ENCODE measurements at places on chromosomes 1 and 21. TPM values are rescaled to one million over a fixed set of nuclear protein-coding genes. Genes with fewer than 3 reads are reported as not detected.

DNA sequence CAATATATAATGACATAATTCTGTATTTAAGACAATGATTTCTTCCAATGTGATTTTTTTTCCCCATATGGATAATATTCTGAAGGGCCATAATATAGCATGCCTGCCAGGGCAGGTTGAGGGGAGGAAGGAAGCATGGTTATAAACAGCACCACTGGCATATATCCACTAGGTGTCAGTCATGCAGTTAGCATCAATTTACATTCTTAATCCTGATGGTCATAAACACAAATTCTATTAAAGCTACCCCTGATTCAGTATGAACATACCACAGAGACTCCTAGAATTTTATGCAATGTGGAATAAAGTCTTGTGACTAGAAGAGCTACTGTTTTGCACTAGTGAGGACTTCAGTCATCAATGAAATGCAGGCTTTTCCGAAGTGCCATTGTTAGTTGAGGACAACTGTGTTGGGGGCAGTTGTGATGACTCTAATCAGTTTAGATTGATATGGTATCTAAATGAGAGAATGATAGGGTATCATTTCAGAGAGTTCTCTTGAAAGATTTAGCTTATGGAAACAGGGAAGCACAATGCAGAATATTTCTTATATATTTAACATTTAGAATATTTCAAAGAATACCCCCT, 342.7 kb upstream of the NR5A2 start:
- no peak for DNase-seq

The CRTC2 gene
- total RNA-seq, result 19.3 TPM

The AJAP1 gene
- total RNA-seq, result not detected

DNA sequence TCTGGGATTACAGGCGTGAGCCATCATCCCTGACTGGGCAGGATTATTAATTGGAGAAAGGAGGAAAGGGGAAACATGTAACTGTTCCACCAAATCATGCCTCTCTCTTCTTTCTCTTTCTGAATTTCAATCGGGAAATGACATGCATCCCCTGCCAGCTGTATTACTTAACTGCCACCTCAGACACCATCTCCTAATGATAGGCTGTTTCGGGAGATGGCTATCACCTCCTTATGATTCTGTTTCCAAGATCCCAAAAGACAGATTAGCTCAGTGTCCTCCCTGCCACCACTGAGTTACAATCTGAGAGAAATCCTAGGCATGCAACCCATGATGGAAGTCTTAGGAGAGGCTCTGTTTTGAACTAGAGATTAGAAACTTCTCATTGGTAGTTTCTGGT, 67.5 kb downstream of the MIS18A start:
- DNase-seq, result no peak

The MYCL gene
- 1.1 TPM for total RNA-seq

DNA sequence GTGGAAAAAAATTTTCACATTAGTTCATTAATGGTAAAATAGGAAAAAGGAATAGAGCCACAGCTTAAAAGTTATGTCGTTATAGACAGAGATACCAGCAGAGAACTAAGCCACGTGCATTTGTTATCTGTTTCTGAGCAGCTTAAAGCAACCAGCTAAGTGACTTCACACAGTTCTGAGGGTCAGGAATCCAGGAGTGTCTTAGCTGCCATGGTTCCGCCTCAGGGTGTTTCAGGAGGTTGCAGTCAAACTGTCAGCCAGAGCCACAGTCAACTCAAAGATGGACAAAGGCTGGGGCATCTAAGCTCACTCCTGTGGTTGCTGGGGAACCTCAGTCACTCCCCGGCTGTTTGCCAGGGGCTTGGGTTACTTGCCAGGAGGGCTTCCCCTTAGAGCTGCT, 515.8 kb downstream of the SMYD3 start:
- DNase-seq, result no peak

DNA sequence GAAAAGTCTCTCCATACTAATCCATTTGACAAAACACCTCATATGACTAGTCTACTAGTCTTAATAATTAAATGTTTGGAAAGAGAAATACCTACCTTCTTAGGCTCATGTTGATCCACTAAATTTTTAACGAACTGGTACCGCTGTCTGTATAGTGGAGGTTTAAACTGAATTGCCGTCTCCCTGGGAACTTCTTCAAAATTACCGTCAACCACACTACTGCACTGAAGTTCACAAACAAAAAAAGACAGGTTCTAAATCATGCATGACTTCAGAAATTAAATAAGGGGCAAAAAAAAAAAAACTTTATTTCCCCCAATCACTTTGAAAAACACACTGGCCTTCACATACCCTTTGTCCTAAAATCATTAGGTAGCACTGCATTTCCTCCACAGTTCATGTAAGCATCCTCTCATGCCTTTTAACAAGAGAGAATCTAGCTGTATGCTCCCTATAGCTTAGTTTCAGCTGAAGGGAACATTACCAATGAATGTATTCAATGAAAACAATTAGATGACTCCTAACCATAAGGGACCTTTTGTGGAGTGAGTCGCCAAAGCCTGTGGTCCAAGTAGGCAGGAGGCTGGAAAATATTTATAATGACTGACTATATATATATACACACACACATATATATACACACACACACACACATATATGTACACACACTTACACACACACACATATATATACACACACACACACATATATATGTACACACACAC, 3.4 kb downstream of the HENMT1 start:
- no peak for DNase-seq

Measured in Right ventricle myocardium inferior (tissue), 1 donor.